ENCODE measurements at places on chromosomes 13 and 19.

GRCh38 chr19:17210296-17210695 is 4.9 kb upstream of the USE1 start:
- DNase-seq = no peak

DNA sequence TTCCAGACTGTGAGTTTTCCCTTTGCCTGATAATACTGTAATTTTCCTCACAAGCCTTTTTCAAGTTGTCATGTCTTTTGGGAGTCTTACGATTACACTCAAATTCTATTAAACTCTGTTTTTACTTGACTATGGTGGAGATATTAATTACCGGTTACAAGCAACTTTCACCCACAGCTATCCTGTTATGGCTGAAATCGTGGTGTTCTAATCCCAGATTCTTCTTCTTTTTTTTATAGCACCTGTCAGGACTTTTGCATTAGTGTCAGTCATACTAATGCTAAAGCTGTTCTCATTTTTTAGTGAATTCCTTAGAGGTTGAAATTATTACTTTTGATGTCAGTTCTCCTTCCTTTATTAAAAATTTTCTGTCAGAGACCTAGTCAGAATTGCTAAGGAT is 187.8 kb upstream of the CSNK1A1L start:
- DNase-seq = no peak

- DNase-seq = no peak
Measured at GRCh38 chr19:47486900-47487299, 2.9 kb upstream of the KPTN start.

DNA sequence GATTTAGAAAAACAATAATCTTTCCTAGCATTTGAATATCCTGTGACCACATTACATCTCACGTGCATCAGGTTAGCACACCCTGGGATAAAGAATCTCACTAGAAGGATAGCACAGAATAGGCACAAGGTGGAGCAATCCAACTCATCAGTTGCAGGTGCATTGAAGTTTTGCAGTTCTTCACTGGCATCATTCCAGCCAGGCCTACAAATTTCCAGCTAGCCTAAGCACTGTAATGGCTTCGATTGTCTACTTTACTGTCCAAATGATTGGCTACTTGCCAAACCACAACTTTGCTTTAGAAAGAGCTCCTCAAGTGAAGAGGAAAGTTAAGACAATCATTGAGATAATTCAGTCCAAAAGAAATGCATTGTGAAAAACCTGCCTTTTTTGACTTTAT is 89.5 kb downstream of the SPRY2 start:
- DNase-seq = no peak

DNA sequence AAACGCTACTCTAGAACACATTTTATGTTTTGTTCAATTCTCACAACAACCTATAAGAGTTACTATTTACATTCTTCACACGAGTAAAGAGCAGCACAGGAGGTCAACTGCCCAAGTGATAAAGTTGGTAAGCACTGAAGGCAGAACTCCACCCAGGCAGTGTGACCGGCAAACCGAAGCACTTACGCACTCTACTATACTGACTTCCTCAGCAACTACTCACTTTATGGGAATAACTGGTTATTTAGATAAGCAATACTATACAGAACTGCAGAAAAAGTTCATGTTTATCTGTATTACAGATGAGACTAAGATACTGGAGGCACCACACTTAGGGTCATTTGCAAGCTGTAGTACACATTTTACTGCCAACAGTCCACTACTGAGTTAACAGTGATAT is 28.8 kb downstream of the FOXO1 start:
- DNase-seq = no peak

- no peak for DNase-seq
Measured at GRCh38 chr13:99307648-99308339, 595 bp upstream of the GPR183 start.

DNA sequence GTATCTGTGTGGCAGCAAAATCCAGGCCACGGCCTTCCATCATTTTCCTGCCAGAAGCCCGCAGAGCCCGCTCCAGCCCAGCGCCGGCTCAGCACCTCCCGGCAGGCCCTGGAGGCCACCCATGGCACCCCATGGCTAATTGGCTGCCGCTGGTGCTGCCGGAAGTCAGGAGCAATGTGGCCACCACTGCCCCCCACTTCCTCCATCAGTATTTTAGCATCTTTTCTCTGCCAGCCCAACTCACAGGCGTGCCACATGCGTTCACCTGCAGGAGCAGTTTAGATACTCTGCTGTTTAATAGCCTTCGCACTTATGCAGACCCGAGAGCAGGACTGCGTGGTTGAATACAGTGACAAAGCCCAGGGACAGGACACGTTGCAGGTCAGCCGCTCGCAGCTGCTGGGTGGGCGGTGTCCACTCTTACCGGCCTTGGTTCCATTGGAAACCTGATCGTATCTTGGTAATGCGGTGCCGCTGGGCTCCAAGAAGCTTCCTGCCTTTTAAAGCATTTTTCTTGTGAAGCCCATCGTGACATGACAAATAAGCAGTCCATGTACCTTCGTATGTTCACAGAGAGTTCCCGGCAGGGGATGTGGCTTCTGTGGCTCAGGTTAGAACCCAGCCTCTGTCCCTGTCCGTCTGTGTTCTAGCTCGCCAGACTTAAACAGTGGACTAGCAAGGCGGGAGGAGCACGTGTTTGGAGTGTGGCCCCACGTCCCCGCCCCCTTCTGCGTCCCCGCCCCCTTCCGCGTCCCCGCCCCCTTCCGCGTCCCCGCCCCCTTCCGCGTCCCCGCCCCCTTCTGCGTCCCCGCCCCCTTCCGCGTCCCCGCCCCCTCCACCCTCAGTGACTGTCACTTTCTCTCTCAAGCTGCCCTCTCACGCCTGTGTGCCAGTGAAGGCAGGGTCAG is 162.0 kb upstream of the SOX1 start:
- no peak for DNase-seq

DNA sequence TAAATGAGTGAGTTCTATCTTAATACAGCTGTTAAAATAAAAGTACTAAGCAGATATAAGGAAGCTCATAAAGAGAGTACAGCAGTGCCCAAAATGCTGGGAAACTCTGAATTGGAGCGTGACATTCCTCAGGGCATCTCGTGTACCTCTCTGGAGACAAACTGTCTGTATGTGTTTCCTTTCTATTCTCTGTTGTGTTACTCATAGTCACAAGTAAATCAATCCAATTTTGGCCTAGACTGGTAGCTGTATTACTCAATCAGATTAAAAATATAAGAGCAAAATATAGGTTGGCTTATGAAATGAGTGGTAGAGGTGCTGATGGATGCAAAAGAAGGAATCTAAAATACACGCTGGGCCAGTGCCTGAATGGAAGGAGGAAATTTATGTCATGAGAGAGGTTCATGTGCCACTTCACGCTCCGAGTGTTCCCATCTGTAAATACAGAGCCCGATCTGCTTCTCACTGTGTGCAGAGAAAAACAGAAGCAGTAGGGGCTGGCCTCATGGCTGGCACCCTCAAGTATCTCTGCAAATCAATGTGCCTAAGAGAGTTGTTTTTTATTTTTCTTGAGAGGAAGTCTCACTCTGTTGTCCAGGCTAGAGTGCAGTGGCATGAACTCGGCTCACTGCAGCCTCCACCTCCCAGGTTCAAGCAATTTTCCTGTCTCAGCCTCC is 58.7 kb upstream of the RGCC start:
- DNase-seq = no peak

GRCh38 chr19:37594982-37595382 is 306 bp downstream of the ZNF540 start:
- peak; percentile 54 for DNase-seq

DNA sequence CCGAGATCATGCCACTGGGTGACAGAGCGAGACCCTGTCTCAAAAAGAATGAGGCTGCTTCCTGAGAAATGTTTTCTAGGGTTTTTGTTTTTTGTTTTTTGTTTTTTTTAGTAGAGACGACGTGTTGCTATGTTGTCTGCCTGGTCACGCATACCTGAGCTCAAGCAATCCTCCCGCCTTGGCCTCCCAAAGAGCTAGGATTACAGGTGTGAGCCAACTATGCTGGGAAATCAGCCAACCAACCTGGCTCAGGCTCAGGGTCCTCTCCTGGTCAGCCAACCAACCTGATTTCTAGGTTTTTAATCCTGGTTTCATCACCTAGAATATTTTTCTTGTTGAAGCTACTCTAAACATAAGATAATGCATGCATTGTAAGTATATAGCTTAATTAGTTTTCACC is 7.8 kb downstream of the DHX34 start:
- DNase-seq = no peak

DNA sequence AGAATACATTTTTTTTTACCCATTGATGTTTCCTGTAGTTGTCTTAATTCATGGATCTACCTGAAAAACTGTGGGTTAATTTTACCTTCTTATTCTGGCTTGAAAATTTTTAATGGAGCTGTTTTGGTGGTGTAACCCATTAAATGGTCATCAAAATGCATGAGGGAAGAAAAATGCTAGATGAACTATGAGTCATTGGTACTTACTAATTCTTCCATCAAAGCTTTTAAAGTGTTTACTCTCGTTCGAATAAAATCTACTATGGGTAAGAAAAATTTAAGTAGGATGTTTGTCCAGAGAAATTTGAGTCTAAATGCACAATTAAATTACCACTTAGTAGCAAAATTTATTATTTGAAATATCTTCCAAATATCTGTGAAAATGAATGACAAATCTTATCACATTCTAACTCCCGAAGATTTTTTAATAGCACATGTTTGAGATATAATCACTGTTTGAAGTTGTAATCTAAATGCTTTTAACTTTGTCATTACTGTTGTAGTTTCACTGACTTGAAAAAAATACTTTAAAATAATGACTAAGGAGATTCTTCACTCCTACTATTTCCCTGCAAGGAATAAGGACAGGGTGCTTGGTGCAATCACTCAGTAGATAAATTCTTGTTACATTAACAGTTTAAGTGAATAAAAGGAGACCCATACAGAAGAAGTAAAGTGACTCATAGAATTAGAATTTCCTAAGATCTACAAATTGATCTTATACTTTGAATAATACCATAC is 437.7 kb downstream of the IRS2 start:
- DNase-seq = no peak

DNA sequence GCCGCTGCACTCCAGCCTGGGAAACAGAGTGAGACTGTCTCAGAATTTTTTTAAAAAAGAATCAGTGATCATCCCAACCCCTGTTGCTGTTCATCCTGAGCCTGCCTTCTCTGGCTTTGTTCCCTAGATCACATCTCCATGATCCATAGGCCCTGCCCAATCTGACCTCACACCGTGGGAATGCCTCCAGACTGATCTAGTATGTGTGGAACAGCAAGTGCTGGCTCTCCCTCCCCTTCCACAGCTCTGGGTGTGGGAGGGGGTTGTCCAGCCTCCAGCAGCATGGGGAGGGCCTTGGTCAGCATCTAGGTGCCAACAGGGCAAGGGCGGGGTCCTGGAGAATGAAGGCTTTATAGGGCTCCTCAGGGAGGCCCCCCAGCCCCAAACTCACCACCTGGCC is at the start of gene KLK2:
Gene KLK2, plus strand, starts transcription at position 384 of the 400 bp plus-strand sequence. CDS start 35 bp downstream, outside the sequence.
- no peak for DNase-seq

DNA sequence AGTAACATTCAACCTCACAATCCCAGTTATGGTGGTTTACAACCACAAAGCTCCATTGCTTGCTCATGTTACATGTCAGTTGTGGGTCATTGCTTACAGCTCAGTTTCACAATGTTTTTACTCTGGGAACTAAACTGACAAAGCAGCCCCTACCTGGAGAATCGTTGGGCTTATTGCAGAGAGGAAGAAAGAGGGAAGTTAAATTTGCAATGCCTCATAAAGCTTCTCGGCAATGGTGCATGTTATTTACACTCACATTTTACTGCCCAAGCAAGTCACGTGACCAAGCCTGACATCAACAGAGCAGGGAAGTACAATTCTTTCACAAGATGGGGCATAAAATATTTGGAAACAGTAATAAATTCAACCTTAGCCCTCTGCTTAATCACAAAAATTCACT is 441.6 kb downstream of the TDRD3 start:
- DNase-seq = no peak

All from DMS 273 treated with DMSO at 0.1 percent for 48 hours (cell line).